ENCODE measurements at places on chromosomes 16 and 17.

DNA sequence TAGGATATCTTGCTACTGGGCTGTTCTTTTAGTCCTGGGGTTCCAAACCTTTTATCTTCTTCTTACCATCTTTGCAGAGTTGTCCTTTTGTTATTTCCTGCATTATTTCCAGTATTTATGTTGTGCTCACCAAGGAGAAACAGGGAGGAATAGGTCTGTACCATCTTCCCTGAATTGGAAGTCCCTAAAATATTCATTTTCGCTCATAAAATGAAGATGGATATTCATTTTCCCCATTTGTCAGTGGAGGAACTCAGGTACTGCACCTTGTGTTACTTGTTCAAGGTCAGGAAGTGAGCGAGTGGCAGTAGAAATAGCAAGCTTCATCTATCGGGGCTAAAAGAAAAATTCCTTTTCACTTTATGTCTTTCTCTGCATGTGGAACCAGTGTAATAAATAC lies 989.7 kb downstream of the CDH11 start:
- DNase-seq, result no peak

GRCh38 chr17:45294506-45294905 lies 22.3 kb downstream of the MAP3K14 start:
- DNase-seq, result no peak

DNA sequence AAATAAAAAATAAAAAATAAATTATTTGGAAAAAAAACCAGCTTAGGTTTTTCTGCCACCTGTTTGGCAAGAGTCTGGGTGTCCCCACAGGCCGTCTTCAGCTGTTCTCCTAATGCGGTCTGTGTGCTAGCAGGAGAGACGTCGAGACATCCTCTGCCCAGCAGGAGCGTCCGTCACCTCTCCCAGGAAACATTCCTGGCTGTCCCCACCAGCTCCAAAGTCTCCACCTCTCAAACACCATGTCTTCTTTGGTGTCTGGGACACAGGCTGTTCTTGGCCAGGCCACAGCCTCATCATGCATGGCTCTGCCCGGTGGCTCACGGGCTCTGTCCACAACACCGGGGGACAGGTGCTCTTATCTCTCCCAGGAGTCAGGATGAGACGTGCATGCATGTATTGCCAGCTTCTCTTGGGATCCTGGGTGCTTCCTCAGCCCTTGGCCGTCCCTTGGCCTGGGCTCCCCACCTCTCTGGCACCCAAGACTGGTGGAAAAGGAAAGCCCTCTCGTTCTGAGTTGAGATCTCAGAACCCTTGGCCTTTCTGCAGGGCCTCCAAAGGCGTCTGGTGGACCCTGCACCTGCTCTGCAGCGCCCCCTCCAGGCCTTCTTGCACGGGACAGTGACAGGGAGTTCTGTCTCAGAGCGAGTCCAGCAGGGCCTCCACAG lies 84.9 kb upstream of the CBX4 start:
- DNase-seq, result no peak

- DNase-seq, result no peak
Measured at GRCh38 chr17:14301279-14302090, 604 bp downstream of the HS3ST3B1 start.

DNA sequence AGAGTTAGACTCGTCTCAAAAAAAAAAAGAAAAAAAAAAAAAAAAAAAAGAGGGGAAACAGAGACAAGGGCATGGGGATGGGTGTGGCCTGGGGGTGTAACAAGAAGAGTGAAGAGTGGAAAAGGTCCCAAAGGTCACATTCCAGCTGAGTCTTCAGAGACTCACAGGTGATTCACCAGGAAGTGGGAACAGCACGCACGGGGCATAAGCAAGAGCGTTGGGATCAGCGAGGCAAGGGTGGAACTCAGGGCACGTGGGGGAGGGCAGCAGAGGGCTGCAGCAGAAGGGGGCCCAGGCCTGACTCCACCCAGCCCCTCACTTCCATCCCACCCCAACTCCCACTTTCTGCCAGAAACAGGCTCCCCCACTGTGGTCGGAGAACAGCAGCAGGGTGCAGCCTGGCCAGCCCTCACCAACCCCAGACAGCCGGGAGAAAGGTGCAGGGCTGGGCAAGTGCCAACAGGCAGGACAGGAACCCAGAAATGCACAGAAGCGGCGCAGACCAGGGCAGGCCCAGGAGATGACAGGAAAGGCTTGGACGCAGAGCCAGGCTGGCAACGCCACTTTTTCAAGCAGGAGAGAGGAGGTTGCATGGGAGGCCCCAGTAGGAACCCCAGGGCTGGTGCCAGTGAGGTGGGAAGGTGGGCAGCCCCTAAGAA lies 3.3 kb downstream of the MEAK7 start:
- DNase-seq, result no peak

DNA sequence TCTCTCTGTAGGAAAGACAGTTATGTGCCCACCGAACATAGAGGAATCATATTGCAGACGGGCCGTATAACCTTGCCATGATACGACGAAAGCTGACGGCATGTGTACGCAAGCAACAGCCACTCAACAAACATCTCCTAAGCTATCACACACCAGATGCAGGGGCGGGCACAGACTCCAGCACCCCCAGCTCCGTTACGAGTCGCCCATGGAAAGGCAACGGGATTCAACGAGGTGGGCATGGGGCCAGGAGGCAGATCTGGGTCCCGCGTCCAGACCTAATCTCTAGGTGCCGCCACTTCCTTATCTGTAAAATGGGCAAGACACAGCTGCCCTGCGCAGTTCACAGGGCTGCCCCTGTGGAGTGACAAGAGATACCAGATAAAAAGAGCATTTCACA lies 35.6 kb downstream of the ABR start:
- DNase-seq, result no peak

All from hematopoietic multipotent progenitor cell (in vitro differentiated cells).